Stimulated activated CD8-positive, alpha-beta memory T cell treated with anti-CD3 and anti-CD28 coated beads, Interleukin-12 subunit alpha, Interleukin-12 subunit beta, amount 100 ng/mL, for 4 hours (primary cell): ENCODE measurements at places on chromosomes 13 and 19.

- no peak for DNase-seq
Measured at GRCh38 chr13:43057653-43058317, 34.4 kb downstream of the DNAJC15 start.

- DNase-seq = no peak
Measured at GRCh38 chr13:66994517-66995202, 235.5 kb downstream of the PCDH9 start.

GRCh38 chr13:99053636-99054233 lies 75.9 kb upstream of the DOCK9 start:
- DNase-seq = no peak

- DNase-seq = no peak
Measured at GRCh38 chr13:94163535-94163934, 315.9 kb downstream of the DCT start.

DNA sequence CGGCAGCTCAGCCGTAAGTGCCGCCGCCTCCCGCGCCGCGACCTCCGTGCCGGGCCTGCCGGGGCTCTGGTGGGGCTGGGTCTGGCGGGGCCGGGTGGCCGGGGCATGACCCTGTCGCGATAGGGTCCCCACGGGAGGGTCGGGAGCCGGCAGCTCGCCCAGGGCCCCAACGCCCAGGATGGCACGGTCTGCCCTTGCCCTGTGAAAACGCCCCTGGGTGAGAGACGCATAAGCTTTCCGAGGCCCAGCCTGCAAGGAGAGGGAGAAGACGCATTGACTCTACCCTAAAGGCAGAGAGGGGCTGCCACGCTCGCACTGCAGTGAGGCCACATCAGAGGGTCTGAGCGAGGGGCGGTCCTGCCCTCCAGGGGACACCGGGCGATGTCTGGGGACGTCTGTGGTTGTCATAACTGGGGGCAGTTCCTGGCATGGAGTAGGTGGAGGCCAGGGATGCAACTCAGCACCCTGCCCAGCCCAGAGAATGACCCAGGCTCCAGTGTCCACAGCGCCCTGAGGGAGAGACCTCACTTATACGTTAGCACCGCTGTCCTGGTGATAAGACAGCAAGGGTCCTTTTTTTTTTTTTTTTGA lies 539 bp downstream of the ZNF554 start:
- DNase-seq = no peak

GRCh38 chr13:73939071-73939380 lies 195.2 kb downstream of the KLF12 start:
- DNase-seq = no peak

GRCh38 chr13:75468098-75468497 lies 13.9 kb downstream of the TBC1D4 start:
- DNase-seq = no peak

- no peak for DNase-seq
Measured at GRCh38 chr19:6023085-6023682, 45.2 kb upstream of the RANBP3 start.

GRCh38 chr19:48247212-48247611 lies 8.5 kb downstream of the CARD8 start:
- no peak for DNase-seq

GRCh38 chr13:41858780-41859179 lies 102.1 kb downstream of the VWA8 start:
- DNase-seq = no peak

GRCh38 chr19:44740351-44740824 lies 8.1 kb upstream of the BCL3 start:
- no peak for DNase-seq

GRCh38 chr13:34003656-34004055 lies 185.7 kb downstream of the RFC3 start:
- no peak for DNase-seq

GRCh38 chr13:110108348-110109139 lies 198.4 kb downstream of the COL4A1 start:
- DNase-seq = no peak

DNA sequence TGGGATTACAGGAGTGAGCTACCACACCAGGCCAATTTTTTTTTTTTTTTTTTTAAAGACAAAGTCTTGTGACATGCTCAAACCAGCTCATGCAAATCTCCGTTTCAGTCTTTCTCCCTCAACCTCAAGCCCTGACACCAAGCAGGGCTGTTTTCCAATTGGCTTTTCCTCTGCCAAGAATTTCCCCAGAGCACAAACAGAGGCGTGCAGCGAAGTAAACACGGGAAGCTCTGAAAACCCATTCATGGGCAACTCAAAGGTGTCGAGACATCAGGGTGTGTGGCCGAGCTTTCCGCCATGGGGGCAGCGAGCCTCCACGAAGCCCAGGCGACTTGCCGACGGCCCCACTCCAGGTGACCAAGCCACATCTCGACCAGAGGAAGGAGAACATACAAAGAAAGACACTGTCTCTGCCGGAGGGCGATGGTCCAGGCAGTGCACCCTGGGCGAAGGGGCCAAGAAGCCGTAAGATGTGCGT lies 70.0 kb downstream of the INSR start:
- DNase-seq = no peak

DNA sequence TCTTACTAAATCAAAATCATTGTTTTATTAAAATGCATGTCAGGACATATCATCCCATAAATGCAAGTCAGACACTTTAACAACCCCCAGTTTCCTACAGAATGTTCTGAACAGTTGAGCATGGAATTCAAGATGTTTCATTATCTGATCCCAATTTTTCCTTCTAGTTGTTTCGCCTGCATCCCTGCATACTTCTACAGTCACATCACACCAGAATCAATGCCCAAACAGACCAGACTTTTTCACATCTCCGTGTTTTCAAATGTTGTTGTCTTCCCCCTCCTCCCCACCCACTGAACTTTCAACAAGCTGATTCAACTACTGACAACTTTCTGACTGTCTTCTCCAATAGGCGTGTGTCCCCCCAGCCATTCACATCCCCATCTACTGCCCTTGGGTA lies 48.6 kb downstream of the LHFPL6 start:
- DNase-seq = no peak

GRCh38 chr19:40690050-40690692 lies at the start of gene NUMBL:
TSS of gene NUMBL (minus strand) at chr19:40690651. CDS start at chr19:40690483, 168 bp downstream.
- no peak for DNase-seq

DNA sequence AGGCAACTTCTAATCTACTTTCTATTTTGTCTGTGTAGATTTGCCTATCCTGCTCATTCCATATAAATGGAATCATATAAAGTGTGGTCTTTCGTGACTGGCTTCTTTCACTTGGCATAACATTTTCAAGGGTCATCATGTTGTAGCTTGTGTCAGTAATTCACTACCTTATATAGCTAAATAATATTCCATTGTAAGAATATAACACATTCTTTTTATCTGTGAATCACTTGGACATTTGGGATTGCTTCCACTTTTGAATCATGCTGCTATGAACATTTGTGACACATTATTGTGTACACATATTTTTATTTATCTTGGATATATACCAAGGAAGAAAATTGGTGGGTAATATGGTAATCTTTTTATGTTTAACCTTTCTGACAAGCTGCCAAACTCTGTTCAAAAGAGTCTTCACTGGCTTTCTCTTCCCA lies 89.0 kb upstream of the CSNK1A1L start:
- no peak for DNase-seq

DNA sequence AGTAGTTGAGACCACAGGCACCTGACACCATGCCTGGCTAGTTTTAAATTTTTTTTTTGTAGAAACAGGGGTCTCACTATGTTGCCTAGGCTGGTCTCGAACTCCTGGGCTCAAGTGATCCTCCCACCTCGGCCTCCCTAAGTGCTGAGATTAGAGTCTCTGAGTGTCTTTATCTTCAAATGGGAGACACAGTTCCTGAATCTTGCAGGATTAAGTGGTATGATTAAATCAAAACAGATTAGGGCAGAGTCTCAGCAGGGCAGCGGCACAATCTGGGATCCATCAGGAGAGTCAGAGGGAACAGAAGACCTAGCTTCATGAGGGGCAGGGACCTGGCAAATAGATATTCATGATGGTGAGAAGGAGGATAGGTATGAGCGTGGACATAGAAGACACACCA lies 953 bp downstream of the RLN3 start:
- DNase-seq = no peak

DNA sequence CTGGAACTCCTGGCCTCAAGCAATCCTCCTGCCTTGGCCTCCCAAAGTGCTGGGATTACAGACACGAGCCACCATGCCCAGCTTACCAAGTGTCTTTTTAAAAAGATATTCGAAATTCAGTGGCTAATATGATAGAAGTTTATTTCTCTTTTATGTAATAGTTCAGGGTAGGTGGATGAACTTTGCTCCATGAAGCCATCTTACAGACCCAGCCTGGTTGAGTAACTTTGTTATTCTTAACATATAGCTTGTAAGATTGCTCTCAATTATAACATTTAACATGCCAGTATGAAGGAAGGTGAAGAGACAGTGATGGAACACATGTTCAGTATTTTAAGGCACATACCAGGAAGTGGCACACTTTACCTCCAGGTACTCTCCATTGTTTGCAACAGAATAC lies 42.4 kb downstream of the ZIC2 start:
- DNase-seq = no peak

GRCh38 chr19:41941410-41942202 lies 13.4 kb upstream of the ERFL start:
- DNase-seq = no peak

DNA sequence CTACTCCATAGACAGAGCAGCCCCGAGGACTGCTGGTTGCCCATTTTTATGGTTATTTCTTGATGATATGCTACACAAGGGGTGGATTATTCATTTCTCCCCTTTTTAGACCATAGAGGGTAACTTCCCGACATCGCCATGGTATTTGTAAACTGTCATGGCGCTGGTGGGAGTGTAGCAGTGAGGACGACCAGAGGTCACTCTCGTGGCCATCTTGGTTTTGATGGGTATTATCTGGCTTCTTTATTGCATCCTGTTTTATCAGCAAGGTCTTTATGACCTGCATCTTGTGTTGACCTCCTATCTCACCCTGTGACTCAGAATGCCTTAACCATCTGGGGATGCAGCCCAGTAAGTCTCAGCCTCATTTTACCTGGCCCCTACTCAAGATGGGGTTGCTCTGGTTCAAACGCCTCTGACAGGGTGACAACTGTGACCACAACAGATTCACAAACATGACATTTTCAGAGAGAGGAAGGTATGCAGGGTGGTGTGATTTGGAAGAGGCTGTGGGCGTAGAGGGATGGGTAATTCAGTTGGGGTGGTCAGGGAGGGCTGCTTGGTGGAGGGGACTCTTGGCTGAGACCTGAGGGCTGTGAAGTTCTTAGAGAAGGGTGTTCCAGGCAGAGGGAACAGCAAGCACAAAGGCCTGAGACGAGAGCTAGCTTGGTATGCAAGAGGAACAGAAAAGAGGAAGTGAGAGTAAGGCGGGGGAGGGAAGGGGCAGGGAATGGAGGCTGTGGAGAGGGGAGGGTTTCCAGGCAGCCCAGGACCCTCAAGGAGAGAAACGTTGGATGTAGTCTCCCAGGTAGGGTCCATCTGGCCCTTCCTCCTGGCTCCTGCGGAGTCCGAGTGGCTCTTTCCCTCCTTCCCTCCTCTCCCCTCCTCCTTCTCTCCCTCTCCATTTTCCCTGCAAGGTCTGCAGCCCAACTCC lies 23.5 kb downstream of the FAM187B start:
- no peak for DNase-seq
